ENCODE measurements at places on chromosomes 11 and 22. TPM values are rescaled to one million over a fixed set of nuclear protein-coding genes. Genes with fewer than 3 reads are reported as not detected.

GRCh38 chr22:42895541-42895981 is 38.5 kb upstream of the ARFGAP3 start:
- no peak for DNase-seq
- no peaks in the 10 kb centered on the region for H3K4me1 ChIP-seq
- H3K4me3 ChIP-seq = no peak overlapping the region
- H3K27me3 ChIP-seq = no peaks in the 10 kb centered on the region

The HBD gene
- total RNA-seq = not detected

The OVOL1 gene
- not detected for total RNA-seq

DNA sequence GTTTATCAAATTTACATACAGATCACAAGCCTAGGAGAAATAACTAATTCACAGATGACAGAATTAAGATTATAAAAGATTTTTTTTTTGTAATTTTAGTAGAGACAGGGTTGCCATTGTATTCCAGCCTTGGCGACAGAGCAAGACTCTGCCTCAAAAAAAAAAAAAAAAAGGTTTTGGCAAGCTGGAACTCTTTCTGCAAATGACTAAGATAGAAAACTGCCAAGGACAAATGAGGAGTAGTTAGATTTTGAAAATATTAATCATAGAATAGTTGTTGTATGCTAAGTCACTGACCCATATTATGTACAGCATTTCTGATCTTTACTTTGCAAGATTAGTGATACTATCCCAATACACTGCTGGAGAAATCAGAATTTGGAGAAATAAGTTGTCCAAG is 99.2 kb downstream of the C11orf65 start:
- peak; percentile 51 for DNase-seq
- no peak overlapping the region for H3K4me3 ChIP-seq
- no peaks in the 10 kb centered on the region for H3K27me3 ChIP-seq
- peaks cover 12% of the 10 kb centered on the region for H3K4me1 ChIP-seq

DNA sequence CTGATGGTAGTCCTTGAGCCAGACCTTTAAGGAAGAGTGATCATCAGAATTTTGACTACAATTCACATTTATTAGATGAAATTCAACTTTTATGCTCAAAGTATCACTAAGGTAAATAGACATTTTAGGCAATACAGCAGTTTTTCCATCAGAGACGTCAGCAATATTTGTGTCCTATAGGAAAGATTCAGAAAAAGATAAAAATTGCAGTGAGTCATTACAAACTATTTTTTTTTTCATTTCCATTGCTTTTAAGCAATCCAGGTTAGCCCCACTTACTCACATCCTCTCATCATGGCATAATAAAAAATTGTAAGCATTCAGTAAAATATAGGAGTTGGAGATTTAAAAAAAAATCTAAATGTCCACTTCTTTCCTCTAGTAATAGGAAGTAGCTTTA is 46.9 kb downstream of the MSANTD4 start:
- DNase-seq = peak; percentile 33
- H3K4me1 ChIP-seq = no peaks in the 10 kb centered on the region
- H3K27ac ChIP-seq = no peak overlapping the region
- H3K27me3 ChIP-seq = no peaks in the 10 kb centered on the region
- H3K4me3 ChIP-seq = no peak overlapping the region

DNA sequence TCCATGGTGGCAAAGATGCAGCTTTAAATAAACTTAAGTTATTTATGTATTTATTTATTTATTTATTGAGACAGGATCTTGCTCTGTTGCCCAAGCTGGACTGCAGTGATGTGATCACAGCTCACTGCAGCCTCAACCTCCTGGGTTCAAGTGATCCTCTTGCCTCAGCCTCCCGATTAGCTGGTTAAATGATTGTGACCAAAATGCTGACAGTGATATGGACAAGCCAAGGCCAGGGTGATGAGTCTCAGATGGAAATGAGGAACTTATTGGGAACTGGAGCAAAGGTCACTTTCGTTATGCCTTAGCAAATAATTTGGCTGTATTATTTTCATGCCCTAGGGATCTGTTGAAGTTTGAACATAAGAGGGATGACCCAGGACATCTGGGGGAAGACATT is 9.3 kb upstream of the LRP5 start:
- H3K4me1 ChIP-seq = no peaks in the 10 kb centered on the region
- H3K27ac ChIP-seq = no peak overlapping the region
- H3K36me3 ChIP-seq = no peaks in the 10 kb centered on the region
- DNase-seq = no peak

The CASP4 gene
- 114 TPM for total RNA-seq

The OR8D4 gene
- total RNA-seq = not detected

GRCh38 chr11:12121517-12121916 is 11.1 kb downstream of the MICAL2 start:
- H3K27me3 ChIP-seq = no peaks in the 10 kb centered on the region
- H3K4me3 ChIP-seq = no peak overlapping the region

DNA sequence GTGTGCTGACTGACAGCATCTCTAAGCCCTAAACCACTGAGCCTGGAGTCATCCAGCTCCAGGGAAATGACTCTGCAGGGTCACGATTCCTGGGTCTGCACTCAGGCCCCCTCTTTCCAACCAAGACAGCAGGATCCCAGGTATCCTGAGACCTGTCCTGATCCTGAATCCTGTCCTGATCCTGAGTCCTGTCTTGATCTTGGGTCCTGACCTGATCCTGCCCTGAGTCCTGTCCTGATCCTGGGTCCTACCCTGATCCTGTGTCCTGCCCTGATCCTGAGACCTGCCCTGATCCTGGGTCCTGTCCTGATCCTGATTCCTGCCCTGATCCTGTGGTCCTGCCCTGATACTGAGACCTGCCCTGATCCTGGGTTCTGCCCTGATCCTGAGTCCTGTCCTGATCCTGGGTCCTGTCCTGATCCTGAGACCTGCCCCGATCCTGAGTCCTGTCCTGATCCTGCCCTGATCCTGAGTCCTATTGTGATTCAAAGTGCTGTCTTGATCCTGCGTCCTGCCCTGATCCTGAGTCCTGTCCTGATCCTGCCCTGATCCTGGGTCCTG is 1.4 kb upstream of the KRTAP5-6 start:
- no peak overlapping the region for H3K27ac ChIP-seq
- peaks cover 30% of the 10 kb centered on the region for H3K27me3 ChIP-seq
- no peak for DNase-seq
- H3K4me3 ChIP-seq = no peak overlapping the region

DNA sequence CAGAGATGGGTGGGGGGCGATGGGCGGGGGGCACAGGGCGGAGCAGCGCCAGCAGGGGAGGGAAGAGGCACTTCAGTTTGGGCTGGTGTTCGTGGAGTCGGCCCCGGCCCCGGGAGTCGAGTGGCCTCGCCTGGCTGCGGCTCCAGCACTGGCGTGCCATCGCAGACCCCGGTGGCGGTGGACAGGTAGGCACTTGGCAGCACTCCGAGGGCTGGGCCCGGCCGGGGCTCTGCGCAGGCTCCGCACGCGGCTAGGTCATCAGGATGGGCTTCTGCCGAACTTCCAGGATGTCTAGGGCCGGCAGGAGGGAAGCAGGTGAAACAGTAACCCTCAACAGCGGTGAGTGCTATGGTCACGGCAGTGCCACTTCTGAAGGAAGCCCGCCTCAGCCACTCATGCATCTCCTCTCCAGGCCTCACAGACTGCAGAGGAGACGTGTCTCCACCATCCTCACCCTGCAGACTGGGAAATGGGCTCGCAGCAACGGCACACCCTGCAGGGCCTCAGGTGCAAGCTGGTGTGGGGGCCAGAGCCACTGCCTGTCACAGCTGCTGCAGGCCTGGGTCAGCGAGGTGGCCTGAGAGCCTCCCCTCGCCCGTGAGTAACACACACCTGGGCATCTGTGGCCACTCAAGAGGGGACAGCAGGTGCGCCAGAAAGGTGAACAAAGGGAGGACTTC is 33.3 kb downstream of the NUP50 start:
- DNase-seq = no peak
- H3K36me3 ChIP-seq = no peaks in the 10 kb centered on the region
- no peak overlapping the region for H3K4me3 ChIP-seq
- H3K27me3 ChIP-seq = no peaks in the 10 kb centered on the region
- no peaks in the 10 kb centered on the region for H3K4me1 ChIP-seq

DNA sequence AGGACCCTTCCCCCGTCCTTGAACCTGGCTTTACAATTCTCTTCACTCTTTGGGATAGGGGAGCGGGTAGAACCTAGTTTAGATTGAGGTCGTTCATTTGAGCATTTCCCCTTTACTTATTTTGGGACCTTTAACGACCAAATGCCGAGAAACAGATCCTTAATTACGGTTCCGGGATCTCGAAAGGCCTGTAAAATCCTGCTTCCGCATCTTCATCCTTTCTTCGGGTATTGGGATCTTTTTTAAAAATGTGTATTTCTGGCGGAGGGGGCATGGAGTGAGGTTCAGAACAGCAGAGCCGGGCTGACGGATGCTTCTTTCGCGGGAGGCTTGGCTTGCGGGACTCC is 395 bp upstream of the HIPK3 start:
- H3K4me1 ChIP-seq = peaks cover 19% of the 10 kb centered on the region
- peak overlapping the region; percentile 100 for H3K27ac ChIP-seq
- no peaks in the 10 kb centered on the region for H3K36me3 ChIP-seq
- H3K4me3 ChIP-seq = peak overlapping the region; percentile 89
- DNase-seq = no peak

The RPL27A gene
- total RNA-seq = 520 TPM

The GGTLC3 gene
- not detected for total RNA-seq

The DMC1 gene
- total RNA-seq = 3.7 TPM

GRCh38 chr22:42721045-42721434 is 370 bp upstream of the A4GALT start:
- peak; percentile 47 for DNase-seq
- peak overlapping the region; percentile 77 for H3K4me3 ChIP-seq
- no peaks in the 10 kb centered on the region for H3K36me3 ChIP-seq
- H3K27me3 ChIP-seq = no peaks in the 10 kb centered on the region

The IL18 gene
- 62.9 TPM for total RNA-seq

DNA sequence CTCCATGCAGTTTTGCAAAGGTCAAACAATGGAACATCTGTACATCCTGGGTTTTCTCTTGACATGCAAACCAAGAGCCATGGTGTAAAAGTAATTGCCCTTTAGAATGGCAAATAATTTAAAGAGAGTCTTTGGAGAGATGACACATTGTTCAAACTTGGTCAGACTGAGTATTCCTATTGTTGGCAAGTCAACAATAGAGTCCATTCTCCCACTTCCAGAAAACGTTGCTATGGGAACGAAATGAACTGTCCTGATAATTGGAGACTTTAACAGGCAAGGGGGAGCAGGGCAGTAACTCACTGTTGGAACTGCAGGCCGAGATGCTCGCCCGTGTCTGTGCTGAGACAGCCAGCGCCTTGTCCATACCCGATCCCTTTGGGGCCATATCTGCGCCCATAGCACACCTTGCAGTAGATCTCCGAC is 13.9 kb downstream of the CSRP3 start:
- no peaks in the 10 kb centered on the region for H3K36me3 ChIP-seq
- 0 out of 2 replicates have a peak, but pooled peaks cover 7% of the 10 kb centered on the region for H3K27me3 ChIP-seq
- DNase-seq = no peak
- H3K27ac ChIP-seq = no peak overlapping the region

GRCh38 chr11:110711448-110711775 is 825 bp downstream of the ARHGAP20 start:
- H3K27ac ChIP-seq = no peak overlapping the region
- no peak for DNase-seq
- peak overlapping the region; percentile 78 for H3K4me3 ChIP-seq
- H3K27me3 ChIP-seq = no peaks in the 10 kb centered on the region

- no peaks in the 10 kb centered on the region for H3K36me3 ChIP-seq
- no peak overlapping the region for H3K4me3 ChIP-seq
- H3K4me1 ChIP-seq = no peaks in the 10 kb centered on the region
- H3K27ac ChIP-seq = no peak overlapping the region
- H3K27me3 ChIP-seq = no peaks in the 10 kb centered on the region
Observed at GRCh38 chr11:88447281-88447680, 109.7 kb upstream of the CTSC start.

DNA sequence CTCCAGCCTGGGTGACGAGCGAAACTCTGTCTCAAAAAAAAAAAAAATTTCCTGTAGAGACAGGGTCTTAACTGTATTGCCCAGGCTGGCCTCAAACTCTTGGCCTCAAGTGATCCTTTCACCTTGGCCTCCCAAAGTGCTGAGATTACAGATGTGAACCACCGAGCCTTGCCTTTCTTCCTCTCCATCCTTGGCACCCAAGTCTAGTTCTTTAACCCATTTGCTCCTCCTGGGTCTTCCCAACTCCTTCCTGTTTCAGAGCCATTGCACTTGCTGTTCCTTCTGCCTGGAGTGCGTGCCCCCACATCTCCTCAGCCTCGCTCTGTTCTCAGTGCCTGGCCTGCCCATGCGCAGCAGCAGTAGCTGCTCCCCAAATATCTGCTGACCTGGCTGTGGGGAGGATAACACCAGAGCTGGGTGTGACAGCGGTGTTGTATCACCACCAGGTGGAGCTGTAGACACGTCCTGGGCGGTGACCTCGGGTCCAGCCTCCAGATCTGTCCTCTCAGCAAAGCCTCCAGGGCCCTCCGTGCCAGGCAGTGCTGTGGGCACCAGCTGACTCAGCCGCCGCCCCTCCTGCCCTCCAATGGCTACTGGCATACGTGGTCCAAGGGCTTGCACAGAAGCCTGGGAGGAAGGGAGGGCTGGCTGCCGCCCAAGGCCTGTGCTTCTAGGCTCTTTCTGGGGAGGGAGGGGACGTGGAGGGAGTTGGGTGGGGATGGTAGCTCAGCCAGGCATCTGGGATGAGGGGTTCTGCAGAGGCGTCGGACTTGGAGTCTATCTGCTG is 22.0 kb downstream of the TEF start:
- peak; percentile 92 for DNase-seq
- no peak overlapping the region for H3K27ac ChIP-seq
- H3K4me1 ChIP-seq = peaks cover 12% of the 10 kb centered on the region
- no peaks in the 10 kb centered on the region for H3K36me3 ChIP-seq
- H3K27me3 ChIP-seq = no peaks in the 10 kb centered on the region
- no peak overlapping the region for H3K4me3 ChIP-seq

The ELMOD1 gene
- not detected for total RNA-seq

GRCh38 chr11:3182462-3182852 is 17.3 kb upstream of the OSBPL5 start:
- no peak for DNase-seq
- H3K4me1 ChIP-seq = peaks cover 11% of the 10 kb centered on the region
- H3K27ac ChIP-seq = no peak overlapping the region
- H3K27me3 ChIP-seq = peaks cover 6% of the 10 kb centered on the region
- H3K36me3 ChIP-seq = no peaks in the 10 kb centered on the region
- H3K4me3 ChIP-seq = no peak overlapping the region

The MMP1 gene
- 53.2 TPM for total RNA-seq

The SNX32 gene
- not detected for total RNA-seq
